ENCODE measurements at places on chromosomes 12 and 14.

GRCh38 chr12:49893753-49894750, 9.6 kb downstream of the FAIM2 start:
- DNase-seq = peak; percentile 17

GRCh38 chr14:38721822-38722431, 381.1 kb downstream of the SEC23A start:
- peak; percentile 40 for DNase-seq

GRCh38 chr12:5493018-5493417, 61.1 kb downstream of the NTF3 start:
- no peak for DNase-seq

DNA sequence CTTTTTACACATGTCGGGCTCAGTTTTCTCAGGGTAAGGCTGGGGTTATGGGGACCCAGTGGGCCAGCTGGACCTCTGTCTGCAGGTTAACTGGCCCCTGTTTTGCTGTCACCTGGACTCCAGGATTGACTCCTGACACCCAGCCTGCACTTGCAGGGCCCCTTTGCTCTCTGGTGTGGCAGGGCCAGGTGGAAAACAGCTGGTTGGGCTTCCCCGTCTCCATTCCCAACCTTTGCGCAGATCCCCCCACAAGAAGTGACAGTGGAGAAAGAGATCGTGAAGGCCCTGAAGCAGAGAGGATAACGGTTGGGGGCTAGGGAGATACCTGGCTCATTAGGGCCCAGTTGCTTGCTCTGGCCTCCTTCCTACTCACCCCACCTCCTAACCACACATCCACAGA, 1.5 kb upstream of the PPP1R1A start:
- no peak for DNase-seq

GRCh38 chr12:49089821-49090773, 4.5 kb downstream of the DHH start:
- DNase-seq = peak; percentile 80

DNA sequence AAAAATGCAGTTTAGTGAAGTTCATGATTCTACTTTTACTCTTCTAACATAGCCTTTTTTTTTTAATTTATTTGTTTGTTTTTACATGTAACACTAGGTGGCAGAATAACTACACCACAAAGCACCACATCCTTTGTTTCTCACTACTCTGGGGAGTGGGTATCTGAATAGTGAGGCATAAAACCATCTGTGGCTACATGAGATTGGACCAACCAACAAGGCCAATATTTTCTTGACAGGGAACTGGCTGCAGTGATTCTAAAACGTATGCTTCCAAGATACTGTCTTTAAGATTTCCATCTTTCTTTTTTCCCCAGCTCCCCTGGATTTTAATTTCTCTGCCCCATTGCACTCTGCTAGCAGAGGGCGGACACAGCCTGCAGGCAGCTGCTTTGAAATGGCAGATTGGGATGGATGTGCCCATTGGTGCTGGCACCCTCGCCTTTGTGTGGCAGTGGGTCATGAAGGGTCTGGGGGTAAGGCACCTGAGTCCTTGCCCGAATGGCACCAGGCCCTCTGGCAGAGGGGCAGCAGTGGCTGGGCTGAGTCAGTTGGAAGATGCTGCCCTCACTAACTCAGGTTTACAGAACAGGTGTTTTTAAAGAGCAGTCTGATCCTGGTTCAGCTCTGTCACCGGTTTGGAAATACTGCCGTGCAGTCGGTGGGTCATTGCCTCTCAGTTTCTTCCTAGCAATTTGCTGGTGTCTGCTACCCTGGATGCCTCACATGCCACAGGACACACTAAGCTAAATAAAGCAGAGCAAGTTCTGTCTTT, 429.1 kb downstream of the RAD51B start:
- peak; percentile 54 for DNase-seq

GRCh38 chr12:26496170-26496569, 300.8 kb downstream of the SSPN start:
- DNase-seq = no peak

DNA sequence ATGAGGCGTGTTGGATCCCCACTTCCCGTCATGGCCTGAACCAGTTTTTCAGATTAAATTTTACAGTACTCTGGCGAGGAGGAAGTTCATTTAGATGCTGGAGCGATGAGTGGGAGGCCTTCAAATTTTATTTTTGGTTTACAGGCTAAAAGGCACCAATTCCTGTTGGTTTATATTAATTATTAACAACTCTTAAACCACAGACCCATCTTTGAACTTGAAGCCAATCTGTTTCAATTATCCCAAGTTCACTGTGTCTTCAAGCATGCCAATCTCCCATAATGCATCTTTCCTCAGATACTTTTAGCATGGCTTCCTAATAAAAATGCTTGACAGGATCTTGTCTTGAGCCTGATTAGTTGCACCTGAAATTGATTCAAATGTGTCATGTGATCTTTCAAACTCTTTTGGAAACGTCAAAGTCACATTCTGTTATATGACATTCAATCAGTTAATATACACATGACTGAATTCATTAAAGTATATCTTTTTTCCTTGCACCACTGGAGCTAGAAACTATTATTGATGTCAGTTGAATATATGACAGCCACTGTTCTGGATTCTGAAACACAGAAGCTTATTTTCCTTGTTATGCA, 641.7 kb upstream of the TMEM132C start:
- no peak for DNase-seq

DNA sequence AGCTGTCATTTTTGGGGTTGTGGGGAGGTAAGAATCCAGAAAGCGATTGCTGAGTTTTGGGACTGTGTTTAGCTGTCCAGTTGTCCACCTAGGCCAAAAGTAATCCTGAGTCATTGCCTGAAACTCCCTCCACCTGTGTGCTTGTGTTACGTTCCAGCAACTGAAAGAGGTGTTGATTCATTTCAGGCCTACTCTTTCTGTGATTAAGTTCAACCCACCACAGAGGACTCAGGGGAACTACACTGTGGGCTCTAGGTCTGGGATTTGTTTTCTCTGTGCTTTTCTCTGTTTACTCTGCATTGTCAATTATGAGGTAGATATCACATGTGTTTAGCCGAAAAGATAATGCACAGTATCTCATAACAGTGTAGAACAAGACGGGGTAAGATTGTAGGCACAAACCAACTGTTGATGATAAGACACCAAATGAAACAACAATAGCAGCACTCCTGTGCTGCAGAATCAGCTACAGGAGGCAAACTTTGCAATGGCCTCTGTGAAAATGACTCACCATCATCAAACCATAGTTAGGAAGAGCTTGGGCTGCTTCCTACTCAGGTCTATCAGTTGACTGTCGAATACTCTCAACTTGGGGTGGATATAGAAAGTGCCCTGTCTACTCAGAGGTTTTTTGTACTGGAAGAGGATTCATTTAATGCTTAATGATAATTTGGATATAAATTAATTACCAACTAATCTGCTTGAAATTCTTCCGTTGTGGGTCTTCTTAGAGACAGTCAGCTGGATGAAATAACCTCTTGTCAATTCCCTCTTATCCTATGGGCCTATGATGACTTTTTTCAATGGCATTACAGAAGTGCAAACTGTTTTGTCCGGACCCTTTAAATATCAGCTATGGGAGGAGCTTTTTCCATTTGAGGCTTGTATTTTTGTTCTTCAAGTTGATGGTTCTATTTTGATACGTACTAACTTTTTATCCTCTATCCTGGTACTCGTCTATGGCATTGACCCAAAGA, 385.9 kb downstream of the BMP4 start:
- no peak for DNase-seq

DNA sequence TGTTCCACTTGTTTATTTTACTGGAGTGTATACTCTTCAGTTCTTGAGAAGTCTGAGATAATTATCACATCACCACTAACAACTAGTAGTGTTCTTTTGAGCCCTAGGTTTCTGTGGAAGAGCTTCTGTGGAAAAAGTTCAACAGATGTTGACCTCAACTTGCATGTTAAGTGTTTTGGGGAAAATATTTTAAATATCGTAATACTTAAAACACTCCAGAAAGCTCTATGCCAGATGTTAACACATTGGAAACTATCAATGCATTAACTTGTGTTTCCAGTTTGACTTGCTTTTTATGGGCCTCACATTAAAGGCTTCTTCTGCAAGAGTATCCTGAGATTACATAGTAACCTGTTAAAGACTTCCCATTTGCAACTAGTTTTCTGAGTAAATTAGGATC, 173.1 kb downstream of the DUSP6 start:
- no peak for DNase-seq

Data from left hindlimb (tissue), 1 donor.